ENCODE measurements at places on chromosomes 13 and 19. TPM values are rescaled to one million over a fixed set of nuclear protein-coding genes. Genes with fewer than 3 reads are reported as not detected.

- no peak for DNase-seq
Observed at GRCh38 chr19:51701468-51702100, 8.5 kb downstream of the SPACA6 start.

DNA sequence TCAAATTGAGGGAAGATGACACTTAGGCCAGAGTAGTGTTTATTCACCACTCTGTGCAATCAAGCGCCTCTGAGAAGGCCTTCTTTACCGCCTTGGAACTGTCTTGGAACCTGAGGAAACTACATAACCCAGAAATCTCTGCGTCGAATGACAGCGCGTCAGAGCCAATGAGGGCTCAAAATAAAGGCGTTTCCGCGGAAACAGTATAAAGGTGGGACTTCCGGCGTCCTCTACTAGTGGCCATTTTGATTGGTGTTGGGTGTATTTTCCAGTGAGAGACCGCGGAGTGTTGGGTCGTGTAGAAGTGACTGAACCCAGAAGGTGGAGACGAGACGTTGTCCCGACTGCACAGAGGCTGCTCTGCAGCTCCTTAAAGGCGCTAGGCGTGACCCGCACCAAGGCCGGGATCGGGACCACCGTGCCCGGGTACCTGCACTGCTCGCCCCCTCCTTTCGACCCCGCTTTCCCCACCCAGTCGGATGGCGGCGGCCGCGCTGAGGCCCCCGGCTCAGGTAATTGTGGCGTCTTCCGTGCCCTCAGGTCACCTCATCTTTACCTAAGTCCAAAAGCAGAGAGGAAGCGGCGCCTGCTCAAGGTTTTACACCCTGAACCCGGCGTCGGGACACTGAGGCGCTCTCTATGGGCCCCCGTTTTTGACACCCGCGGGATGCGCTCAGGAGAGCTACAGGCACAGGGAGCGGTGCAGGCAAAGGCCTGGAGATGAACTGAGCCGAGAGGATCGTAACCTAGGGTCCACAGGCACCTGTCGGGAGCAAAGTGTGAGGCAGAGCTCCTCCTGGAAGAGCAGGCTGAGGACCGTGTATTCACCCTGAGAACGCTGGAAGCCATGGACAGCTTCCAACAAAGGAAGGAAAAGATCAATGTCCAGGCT lies at the start of gene ZNF776:
Gene ZNF776 (plus strand): TSS at position 236 of the 892 bp plus-strand sequence. CDS start 244 bp downstream, at position 480.
- DNase-seq = peak; percentile 97

DNA sequence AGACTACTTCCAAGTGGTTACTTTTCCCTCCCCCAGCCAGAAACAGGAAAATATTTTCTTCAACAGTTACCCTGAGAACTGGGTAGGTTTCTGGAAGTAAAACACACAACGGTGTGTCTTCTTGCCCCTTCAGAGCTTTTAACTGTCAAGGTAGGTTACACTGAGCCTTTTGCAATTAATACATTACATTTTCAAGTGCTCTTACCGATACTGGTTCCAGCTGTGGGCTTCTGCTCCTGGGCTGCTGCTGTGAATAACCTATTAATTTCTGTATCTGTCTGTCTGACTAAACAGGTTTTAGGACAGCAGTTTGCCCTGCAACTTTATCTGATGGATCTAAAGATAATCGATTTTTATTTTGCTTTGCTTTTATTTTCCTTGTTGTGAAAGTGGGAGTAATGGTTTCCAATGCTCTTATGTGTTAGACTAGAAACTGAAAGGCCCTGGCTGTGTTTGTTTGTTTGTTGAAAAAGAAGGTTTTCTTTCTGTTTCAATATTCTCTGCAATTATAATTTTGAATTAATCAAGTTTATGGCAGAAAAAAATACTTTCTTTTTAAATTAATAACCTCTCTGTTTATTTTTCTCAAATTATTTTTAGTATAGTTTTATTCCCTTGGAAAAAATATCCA lies 196.7 kb upstream of the SLITRK6 start:
- no peak for DNase-seq

DNA sequence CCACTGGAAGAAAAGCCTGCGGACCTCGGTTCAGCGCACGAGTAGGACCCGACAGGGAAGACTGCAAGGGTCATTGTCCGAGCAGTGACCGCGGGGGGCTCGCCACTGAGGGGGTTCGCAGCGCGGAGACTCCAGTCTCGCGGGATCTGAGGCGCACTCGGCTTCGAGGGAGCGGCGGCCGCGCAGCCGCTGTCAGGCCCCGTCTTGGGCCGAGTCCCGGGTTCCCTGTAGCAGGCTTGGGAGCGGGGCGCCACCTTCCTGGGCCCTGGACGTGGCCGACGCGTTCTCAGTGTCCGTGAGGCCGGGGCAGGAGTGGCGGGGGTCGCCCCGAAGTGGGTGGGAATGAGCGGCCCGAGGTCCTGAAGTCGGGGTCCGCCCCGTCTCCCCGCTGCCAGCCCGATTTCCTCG lies 474 bp upstream of the FAM174C start:
- DNase-seq = no peak

GRCh38 chr19:1093811-1094553 lies 1.2 kb downstream of the POLR2E start:
- DNase-seq = no peak

GRCh38 chr19:6333439-6333838 lies at the start of gene ACER1:
Gene ACER1 (minus strand): TSS chr19:6333612. CDS start chr19:6333551, 61 bp downstream.
- DNase-seq = no peak

DNA sequence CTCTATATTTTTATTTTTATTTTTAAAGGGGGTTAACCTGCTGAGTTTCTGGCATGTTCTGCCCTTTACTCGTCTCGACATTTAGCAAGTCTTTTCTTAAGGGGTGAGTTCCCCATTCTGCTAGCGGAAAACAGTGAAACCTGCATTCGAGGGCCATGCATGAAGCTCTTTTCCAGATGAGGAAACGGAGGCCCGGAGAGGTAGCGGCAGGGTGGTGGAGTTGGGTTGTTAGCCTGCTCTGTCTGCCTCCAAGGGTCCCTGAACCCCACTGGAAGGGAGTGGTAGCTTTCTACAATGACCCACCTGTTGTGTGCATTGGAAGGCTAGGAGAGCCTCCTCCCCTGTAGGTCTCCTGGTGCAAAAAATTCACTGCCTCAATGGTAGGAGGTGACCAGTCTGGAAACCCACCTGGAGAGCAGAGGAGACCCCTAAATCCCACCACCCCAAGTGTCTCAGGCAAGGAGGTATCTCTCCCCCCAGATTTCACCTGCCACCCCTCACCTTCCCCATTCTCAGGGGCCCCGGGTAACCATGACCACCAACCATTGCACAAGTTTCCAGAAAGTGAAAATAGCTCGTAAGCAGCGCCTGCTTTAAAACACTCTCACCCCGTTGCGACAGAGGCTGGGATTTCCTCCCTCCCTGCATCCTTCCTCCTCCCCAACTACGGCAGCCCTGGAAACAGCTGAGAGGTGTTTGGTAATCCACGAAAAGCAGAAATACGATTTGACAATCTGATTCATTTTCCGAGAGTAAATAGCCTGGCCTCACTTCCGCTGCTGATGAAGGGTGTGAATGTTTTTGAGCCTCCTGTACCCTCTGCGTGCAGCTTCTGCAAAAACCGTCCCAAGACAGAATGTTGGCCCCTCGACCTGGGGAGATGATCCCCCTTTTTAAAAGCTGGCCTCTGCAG lies 3.5 kb downstream of the KLF2 start:
- DNase-seq = peak; percentile 77

GRCh38 chr13:37148501-37148900 lies 43.0 kb upstream of the CSNK1A1L start:
- no peak for DNase-seq

DNA sequence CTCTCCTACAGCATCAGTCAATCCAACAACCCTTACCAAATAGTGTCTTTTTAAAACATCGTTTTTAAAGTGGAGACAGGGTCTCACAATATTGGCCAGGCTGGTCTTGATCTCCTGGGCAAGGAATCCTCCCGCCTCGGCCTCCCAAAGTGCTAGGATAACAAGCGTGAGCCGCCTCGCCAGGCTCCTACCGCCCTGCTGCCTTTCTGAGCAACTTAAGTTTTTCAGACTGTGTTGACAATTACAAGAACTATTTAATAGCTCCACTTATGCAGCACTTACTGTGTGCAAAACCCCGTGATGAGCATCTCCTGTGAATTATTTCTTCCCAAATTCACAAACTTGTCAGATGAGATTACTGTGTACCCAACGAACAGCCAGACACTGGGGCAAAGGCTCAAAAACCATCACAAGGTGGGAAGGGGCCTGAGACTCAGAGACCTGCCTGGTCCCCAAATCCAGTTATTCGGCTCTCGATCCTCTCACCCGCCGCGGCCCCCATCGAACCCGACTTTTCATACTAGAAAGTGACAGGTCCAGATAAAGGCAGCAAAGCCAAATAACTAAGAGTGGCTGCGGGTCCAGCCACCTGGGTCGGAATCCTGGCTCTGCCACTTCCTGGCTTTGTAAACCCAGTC lies 581 bp downstream of the RPL18 start:
- no peak for DNase-seq

- DNase-seq = no peak
Observed at GRCh38 chr13:21395953-21396352, 63.1 kb downstream of the ZDHHC20 start.

DNA sequence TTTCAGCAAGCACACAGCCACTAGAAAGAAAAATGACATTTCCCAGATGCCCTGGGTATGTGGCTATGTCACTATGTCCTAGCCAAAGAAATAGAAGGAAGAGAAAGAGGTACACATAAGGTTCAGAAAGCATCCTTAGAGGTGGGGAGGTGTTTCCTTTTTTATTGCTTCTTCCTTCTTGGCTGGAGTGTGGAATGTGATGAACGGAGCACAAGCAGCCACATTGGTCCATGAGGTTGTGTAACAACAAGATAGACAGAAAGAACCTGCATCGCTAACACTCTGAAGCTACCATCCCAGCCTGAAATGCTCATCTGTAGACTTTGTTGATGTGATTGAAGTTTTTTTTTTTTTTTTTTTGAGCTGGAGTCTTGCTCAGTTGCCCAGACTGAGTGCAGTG lies 6.7 kb downstream of the SLC25A23 start:
- no peak for DNase-seq

DNA sequence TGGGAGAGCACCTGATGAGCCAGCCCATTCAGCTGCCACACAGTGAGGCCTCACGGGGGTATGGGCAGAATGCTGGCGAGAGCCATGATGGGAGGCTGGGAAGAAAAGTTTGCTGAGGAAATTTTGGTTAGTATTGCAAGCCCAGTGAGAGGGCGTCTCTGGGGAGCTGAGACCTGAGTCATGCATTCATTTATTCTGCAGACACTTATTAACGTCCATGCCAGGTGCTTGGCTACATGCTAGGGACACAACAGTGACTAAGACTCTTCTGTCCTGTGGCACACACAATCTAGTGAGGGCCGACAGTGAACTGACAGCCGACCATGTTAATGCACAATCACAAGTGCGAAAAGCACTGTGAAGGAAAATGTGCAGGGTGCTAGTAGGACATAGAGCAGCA lies 27.2 kb downstream of the WDR62 start:
- no peak for DNase-seq

PALM3 gene
- 0.21 TPM for total RNA-seq

KCNC3 gene
- total RNA-seq = 1.0 TPM

C1QTNF9B gene
- not detected for total RNA-seq

SLC7A10 gene
- total RNA-seq = 3.1 TPM

SERPINE3 gene
- not detected for total RNA-seq

KLHL1 gene
- 0.31 TPM for total RNA-seq

IGFL3 gene
- not detected for total RNA-seq
